PC-9 (cell line): ENCODE measurements at places on chromosomes 6 and 20. TPM values are rescaled to one million over a fixed set of nuclear protein-coding genes. Genes with fewer than 3 reads are reported as not detected.
A peak's percentile ranks its signal among the peaks of the same experiment; 100 is the strongest.

GRCh38 chr6:3746119-3746691 lies 5.3 kb downstream of the PXDC1 start:
- peaks cover 10% of the 10 kb centered on the region; the same call in 1 of the 2 replicates for H3K4me1 ChIP-seq
- no peaks in the 10 kb centered on the region for H3K27me3 ChIP-seq
- no peak overlapping the region for H3K4me3 ChIP-seq
- no peaks in the 10 kb centered on the region for H3K36me3 ChIP-seq

The CBFA2T2 gene
- total RNA-seq, result 20.0 and 22.7 TPM in 2 replicates

- H3K4me3 ChIP-seq, result no peak overlapping the region
- H3K27me3 ChIP-seq, result no peaks in the 10 kb centered on the region
- DNase-seq, result no peak
- peaks cover 7% of the 10 kb centered on the region; the same call in 1 of the 2 replicates for H3K4me1 ChIP-seq
Measured at GRCh38 chr6:13300643-13301590, 27.4 kb downstream of the TBC1D7 start.

GRCh38 chr6:33428224-33428965 lies 8.5 kb downstream of the SYNGAP1 start:
- H3K27me3 ChIP-seq, result no peaks in the 10 kb centered on the region
- H3K27ac ChIP-seq, result no peak overlapping the region
- no peak for DNase-seq
- H3K36me3 ChIP-seq, result no peaks in the 10 kb centered on the region

- H3K27ac ChIP-seq, result no peak overlapping the region
- H3K27me3 ChIP-seq, result no peaks in the 10 kb centered on the region
- no peaks in the 10 kb centered on the region for H3K4me1 ChIP-seq
- peaks cover 48% of the 10 kb centered on the region for H3K36me3 ChIP-seq
- no peak overlapping the region for H3K4me3 ChIP-seq
Measured at GRCh38 chr20:38550274-38550673, 30.7 kb upstream of the ADIG start.

DNA sequence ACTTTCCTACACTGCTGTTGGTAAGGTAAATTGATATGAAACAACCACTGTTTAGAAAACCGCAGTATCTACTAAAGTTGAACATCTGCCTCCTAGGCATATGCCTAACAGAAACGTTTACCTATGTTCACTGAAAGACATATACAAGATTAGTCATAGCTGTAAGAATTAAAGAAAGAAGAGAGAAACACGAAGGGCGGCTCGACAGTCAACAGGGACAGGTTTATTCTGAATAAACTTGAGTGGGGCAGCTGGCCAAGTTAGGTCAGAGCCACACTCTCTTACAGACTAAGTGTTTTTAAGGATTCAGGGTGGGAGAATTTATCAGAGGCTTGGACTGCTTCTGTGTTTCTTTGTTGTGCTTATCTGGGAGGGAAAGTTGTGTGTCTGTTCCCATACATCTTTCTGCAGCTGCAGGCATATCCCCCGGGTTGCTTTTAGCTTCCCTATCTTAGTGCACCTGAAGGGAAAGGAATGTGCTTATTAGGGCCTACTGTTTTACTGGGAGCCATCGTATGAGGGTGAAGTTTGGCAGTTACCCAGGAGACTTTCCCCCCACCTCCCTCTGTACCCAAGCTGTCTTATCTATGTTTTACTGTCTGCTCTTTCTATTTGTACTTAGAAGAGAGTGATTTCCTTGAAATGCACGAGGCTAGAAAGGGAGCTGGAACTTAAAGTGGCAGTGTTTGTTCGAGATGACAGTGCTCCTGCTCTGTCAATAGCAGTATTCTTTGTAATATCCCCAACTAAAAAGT lies 20.4 kb downstream of the PROCR start:
- H3K4me1 ChIP-seq, result peaks cover 7% of the 10 kb centered on the region
- no peak overlapping the region for H3K4me3 ChIP-seq
- no peak overlapping the region for H3K27ac ChIP-seq
- H3K27me3 ChIP-seq, result no peaks in the 10 kb centered on the region
- H3K36me3 ChIP-seq, result no peaks in the 10 kb centered on the region

DNA sequence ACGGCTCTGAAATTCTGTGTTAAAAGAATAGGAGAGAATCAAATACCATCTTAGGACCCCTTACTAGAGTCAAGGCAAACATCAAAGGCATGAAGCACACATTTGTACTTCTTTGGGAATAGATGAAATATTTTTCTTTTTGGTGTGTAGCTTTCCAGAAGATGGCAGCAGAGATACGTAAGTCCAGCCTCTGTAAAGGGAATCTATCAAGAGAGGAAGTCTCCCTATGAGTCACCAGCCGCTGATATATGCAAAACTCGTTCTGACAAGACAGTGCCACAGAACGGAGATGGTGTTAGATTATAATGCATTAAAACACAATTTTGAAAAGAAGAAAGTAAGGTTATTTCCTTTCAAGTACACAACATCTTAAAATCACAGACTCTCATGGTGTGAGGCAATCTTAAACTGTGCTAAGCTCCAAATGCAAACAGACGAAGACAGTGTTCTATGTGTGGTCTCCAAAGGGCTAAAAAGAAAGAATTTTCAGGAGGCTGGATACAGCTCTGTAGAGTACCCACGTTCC lies 120.0 kb upstream of the AGPAT4 start:
- peaks cover 4% of the 10 kb centered on the region for H3K27me3 ChIP-seq
- no peaks in the 10 kb centered on the region for H3K36me3 ChIP-seq
- no peaks in the 10 kb centered on the region for H3K4me1 ChIP-seq
- H3K4me3 ChIP-seq, result no peak overlapping the region

DNA sequence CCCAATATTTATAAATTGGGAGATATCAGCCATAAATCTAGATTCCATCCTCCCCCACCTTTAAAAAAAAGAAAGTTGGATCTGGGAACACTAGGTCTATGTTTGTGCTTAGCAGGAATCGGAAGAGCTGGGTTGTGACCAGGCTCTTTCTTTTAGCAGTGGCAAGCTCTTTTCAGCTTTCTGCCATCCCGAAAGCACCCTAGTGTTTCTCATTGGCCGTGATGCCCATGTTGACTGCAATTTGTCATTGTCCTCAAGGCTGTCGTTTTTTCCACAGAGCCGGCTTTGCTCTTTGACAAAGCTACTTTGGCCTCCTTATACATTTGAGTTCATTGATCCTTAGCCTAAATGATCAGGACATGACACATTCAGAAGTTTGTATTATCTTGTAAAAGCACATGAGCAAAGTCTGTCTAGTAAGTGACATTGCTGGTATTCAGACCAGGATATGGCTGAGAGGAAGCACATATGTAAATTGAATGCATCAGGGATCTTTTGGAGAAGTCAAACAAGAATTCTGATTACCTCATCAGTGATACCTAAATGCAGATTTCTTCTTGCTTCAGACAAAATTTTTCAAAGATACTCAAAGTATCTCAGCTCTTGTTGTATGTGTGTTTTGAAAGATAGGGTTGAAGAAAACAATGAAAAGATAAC lies 50.1 kb downstream of the CARMIL1 start:
- H3K36me3 ChIP-seq, result no peaks in the 10 kb centered on the region
- 0 out of 2 replicates have a peak, but pooled peaks cover 2% of the 10 kb centered on the region for H3K4me1 ChIP-seq
- no peak for DNase-seq
- no peaks in the 10 kb centered on the region for H3K27me3 ChIP-seq
- no peak overlapping the region for H3K4me3 ChIP-seq
- no peak overlapping the region for H3K27ac ChIP-seq

GRCh38 chr20:14378326-14378725 lies 40.9 kb upstream of the FLRT3 start:
- H3K36me3 ChIP-seq, result no peaks in the 10 kb centered on the region
- no peak overlapping the region for H3K4me3 ChIP-seq
- no peak for DNase-seq
- no peak overlapping the region for H3K27ac ChIP-seq
- H3K27me3 ChIP-seq, result no peaks in the 10 kb centered on the region
- no peaks in the 10 kb centered on the region for H3K4me1 ChIP-seq

The POU3F2 gene
- not detected in 2 replicates for total RNA-seq

GRCh38 chr20:63314566-63315239 lies 21.7 kb downstream of the COL20A1 start:
- no peak for DNase-seq
- no peak overlapping the region for H3K4me3 ChIP-seq
- H3K4me1 ChIP-seq, result no peaks in the 10 kb centered on the region
- H3K27ac ChIP-seq, result no peak overlapping the region

The PAK5 gene
- not detected in 2 replicates for total RNA-seq

The PRR18 gene
- total RNA-seq, result not detected in 2 replicates

The ARMH2 gene
- total RNA-seq, result not detected in 2 replicates

GRCh38 chr6:129481706-129482105 lies 228.3 kb downstream of the ARHGAP18 start:
- H3K36me3 ChIP-seq, result no peaks in the 10 kb centered on the region
- no peaks in the 10 kb centered on the region for H3K27me3 ChIP-seq
- no peaks in the 10 kb centered on the region for H3K4me1 ChIP-seq
- no peak overlapping the region for H3K4me3 ChIP-seq

The ETV7 gene
- total RNA-seq, result 0.57 and 0.83 TPM in 2 replicates

DNA sequence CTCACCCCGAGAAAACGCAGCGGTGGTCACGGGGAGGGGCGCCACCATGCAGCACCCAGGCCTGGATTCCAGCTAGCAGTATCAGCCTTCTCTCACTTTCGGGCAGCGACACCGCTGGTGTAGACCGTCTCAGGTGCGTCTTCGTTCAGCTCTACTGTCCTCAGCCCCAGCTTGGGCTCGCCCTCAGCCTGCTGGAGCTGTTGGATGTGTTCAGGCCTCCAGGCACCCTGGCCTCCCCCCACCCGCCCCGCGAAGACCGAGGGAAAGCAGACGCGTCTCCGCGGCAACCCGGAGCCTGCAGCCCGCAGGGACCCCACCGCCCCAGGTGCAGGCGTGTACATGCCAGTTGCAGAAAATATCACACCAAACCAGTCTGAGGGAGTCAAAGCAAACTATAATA lies 60.8 kb upstream of the CARMIL1 start:
- peaks cover 6% of the 10 kb centered on the region; the same call in 1 of the 2 replicates for H3K4me1 ChIP-seq
- no peak overlapping the region for H3K4me3 ChIP-seq
- H3K27me3 ChIP-seq, result no peaks in the 10 kb centered on the region
- H3K27ac ChIP-seq, result no peak overlapping the region

DNA sequence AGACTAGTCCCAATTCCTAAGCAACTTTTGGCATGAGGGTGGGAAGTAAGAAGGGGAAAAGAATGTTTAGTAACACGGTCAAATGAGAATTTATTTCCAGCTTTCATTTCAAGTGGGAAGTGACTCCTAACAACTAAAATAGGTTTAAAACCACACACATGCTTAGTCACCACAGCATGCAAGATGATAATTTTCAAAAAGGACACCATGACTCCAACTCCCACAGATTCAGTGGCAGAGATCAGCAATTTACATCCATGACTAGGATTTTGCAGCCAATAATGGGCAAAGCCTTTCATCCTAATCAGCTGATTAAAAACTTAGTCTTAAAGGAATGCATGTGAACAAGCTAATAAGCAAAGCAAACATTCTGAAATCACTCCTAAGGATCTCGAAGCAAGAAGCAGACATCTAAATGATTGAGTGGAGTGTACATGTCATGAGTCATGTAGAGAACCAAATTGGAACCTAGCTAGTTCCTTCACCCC lies 48.1 kb upstream of the GCLC start:
- no peak overlapping the region for H3K27ac ChIP-seq
- H3K4me3 ChIP-seq, result no peak overlapping the region
- no peaks in the 10 kb centered on the region; the same call in 1 of the 2 replicates for H3K36me3 ChIP-seq
- no peaks in the 10 kb centered on the region for H3K27me3 ChIP-seq
- peak; percentile 54 for DNase-seq
- H3K4me1 ChIP-seq, result 0 out of 2 replicates have a peak, but pooled peaks cover 7% of the 10 kb centered on the region

DNA sequence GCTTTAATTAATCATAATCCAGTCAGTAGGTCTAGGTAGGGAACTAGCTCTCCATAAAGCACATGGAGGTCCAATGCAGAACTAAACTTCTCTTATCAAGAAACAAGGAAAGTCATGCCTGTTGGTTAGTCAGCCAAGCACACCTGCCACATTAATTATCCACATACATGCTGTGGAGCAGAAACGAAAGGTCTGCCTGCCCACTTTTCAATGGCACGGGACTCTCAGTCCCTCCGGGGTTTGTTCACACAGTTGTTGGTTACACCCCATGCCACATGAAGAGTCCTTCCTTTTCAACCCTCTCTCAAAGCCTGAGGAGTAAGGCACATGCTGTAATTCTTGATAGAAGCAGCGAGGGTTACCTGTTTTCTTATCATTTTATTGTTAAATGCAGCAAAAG lies 1096.4 kb upstream of the MAP3K7 start:
- no peaks in the 10 kb centered on the region for H3K27me3 ChIP-seq
- no peak for DNase-seq
- no peak overlapping the region for H3K4me3 ChIP-seq
- H3K27ac ChIP-seq, result no peak overlapping the region
- H3K4me1 ChIP-seq, result no peaks in the 10 kb centered on the region
- H3K36me3 ChIP-seq, result no peaks in the 10 kb centered on the region

DNA sequence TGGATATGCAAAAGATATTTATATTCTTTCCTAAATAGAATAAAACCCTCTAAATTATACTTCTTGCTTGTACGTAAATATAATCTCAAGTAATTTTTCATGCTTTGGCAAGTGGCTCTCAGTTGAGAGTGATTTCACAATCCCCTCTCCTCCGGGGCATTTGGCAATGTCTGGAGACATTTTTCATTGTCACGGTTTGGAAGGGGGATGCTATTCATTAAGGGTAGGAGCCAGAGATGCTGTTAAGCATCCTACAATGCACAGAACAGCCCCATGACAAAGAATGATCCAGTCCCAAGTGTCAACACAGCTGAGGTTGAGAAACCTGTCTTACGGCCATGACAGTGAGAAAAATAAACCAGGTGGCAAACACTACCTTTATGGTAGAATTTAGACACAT lies 75.7 kb downstream of the AGPAT4 start:
- H3K36me3 ChIP-seq, result no peaks in the 10 kb centered on the region
- no peak for DNase-seq
- no peak overlapping the region for H3K27ac ChIP-seq
- peaks cover 20% of the 10 kb centered on the region for H3K27me3 ChIP-seq
- H3K4me3 ChIP-seq, result no peak overlapping the region

DNA sequence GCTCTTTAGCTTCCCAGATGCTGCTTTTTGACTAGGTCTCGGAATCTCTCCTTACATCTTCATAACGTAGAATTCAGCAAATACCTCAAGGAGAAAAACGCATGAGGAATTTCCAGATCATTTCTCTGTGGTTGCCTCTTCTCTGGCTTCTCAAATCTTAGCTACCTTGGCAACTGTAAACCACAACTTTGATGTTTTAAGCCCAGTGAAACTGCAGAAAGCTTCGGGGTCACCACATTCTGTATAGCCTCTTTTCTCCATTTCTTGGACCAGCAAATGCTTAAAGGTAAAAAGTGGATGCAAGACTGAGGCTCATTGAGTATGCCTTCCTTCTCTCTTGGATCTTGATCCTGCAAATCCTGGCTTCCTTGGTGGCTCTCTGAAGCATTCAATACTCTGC lies 125.5 kb upstream of the FBXL4 start:
- H3K27ac ChIP-seq, result no peak overlapping the region
- no peaks in the 10 kb centered on the region for H3K4me1 ChIP-seq
- no peaks in the 10 kb centered on the region for H3K27me3 ChIP-seq
- no peak for DNase-seq
- H3K36me3 ChIP-seq, result no peaks in the 10 kb centered on the region

The ESF1 gene
- 12.4 and 14.8 TPM in 2 replicates for total RNA-seq

The SLC32A1 gene
- not detected in 2 replicates for total RNA-seq

GRCh38 chr6:148987982-148988381 lies 241.2 kb downstream of the UST start:
- no peak overlapping the region for H3K4me3 ChIP-seq
- no peaks in the 10 kb centered on the region for H3K4me1 ChIP-seq
- no peaks in the 10 kb centered on the region for H3K27me3 ChIP-seq
- DNase-seq, result no peak

The CST3 gene
- total RNA-seq, result 262 and 355 TPM in 2 replicates

- H3K36me3 ChIP-seq, result no peaks in the 10 kb centered on the region
- peak; percentile 49 for DNase-seq
- no peak overlapping the region for H3K27ac ChIP-seq
- 0 out of 2 replicates have a peak, but pooled peaks cover 7% of the 10 kb centered on the region for H3K4me1 ChIP-seq
Measured at GRCh38 chr6:161010418-161010817, 18.8 kb downstream of the MAP3K4 start.

The LINC00237 gene
- not detected in 2 replicates for total RNA-seq

The ENPP1 gene
- total RNA-seq, result 3.0 and 4.1 TPM in 2 replicates
